Midbrain (tissue), 1 donor: ENCODE measurements at places on chromosomes 4 and X.

GRCh38 chr4:88606832-88607231, 14.6 kb downstream of the HERC3 start:
- no peak for DNase-seq

- no peak for DNase-seq
These were observed 67.2 kb upstream of the CAMK2D start for GRCh38 chr4:113828702-113829101.

GRCh38 chrX:108250654-108251579, 159.3 kb downstream of the ATG4A start:
- DNase-seq: no peak

- no peak for DNase-seq
These were observed 155.1 kb downstream of the NR3C2 start for GRCh38 chr4:148287111-148287510.

DNA sequence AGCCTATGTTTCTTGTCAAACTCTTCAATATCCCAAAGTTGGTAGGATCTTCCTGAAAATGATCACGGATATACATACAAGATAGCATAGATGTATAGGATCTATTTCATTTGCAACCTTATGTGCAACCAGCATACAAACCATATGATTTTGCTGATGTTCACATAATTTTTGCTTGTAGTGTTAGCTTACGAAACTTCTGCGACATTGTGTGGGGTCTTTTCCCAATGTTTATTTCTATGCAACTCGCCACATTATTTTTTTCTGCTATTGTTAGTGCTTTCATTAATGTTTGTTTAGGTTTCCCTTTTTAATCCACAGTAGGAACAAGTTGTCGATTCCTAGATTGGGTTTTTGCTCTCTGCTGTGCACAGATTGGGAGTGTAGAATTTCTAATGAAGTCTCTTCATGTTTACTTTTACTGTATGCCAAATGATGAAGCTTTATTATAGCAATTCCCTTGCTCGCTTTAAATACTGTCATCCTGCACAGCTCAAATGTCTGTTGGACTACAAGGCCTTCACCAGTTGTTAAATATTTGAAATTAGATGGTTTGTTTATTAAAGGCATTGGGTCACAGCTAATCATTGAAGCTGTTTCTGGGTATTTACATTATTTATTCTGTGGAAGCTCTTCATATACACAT, 257.6 kb upstream of the PCDH7 start:
- DNase-seq: no peak

- DNase-seq: no peak
These were observed 6.9 kb downstream of the CYTL1 start for GRCh38 chr4:5012244-5012898.

DNA sequence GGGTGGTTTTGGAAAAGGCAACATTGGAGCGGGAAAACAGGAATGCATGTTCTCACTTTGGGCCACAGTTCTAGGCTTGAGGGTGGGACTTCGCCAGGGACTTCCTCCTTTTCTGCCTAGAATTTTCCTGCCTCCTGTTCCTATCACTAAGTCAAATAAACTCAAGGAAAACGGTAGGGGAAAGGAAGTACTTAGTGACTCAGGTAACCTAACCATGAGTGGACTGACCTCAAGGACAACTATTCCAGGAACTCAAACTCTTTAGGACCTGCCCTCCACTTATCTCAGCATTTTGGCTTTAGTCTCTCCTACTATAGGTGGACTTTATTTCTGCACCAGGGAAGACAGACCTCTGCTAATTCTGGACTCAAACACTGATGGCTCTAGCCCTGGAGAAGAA, 281.7 kb downstream of the ZNF674 start:
- no peak for DNase-seq

DNA sequence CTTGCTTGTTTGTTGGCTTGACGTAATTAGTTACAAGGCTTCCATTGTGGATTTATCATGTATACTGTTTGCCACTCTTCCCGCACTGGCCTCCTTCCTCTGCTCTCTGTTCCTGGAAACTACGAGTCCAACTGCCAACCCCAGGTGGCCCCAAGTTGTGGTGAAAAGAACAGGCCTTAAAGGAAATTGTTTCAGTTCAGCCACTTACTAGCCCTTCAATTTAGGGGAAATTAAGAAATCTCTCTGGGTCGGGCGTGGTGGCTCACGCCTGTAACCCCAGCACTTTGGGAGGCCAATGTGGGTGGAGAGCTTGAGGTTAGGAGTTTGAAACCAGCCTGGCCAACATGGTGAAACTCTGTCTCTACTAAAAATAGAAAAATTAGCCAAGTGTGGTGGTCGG, 28.0 kb downstream of the RBM47 start:
- no peak for DNase-seq

DNA sequence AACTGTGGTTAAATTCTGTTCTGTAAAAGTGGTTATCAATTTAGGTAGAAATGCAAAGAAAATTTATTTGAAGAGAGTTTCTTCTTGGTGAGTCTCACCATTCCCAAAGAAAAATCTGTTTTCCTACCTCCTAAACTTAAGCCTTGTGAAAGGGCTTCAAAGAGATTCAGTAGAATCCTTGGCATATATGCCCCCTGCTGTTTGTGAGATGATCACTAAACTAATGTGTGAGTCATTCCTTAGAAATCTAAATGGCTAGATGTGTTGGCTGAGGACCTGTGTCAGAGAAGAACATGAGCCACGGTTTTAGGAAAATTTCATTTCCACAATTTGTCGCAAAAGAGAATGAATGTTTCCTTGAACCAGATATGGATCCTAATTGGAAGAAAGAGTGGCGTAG, 260.9 kb downstream of the SLC7A11 start:
- no peak for DNase-seq

DNA sequence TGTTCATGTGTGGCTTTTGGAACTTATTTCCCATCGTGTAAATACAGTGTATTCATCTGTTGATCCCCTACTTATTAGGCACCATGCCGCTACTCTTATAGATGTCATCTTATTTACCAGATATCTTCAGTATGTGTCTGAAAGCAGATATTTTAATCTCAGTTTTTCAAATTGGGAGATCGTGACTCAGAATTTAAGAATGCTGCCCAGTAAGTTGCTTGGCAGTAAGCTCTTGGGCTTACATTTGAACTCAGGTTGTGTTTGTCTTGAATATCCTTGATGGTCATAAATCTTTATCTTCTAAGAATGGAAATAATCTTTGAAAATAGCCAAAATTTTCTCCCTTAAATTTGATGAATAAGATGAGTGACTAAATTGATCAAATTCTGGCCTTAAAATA, 45.9 kb upstream of the RPA4 start:
- DNase-seq: no peak

GRCh38 chrX:49956313-49956712, 33.9 kb downstream of the CLCN5 start:
- DNase-seq: no peak

GRCh38 chrX:1450361-1451161, 2.1 kb downstream of the ASMTL start:
- DNase-seq: no peak

DNA sequence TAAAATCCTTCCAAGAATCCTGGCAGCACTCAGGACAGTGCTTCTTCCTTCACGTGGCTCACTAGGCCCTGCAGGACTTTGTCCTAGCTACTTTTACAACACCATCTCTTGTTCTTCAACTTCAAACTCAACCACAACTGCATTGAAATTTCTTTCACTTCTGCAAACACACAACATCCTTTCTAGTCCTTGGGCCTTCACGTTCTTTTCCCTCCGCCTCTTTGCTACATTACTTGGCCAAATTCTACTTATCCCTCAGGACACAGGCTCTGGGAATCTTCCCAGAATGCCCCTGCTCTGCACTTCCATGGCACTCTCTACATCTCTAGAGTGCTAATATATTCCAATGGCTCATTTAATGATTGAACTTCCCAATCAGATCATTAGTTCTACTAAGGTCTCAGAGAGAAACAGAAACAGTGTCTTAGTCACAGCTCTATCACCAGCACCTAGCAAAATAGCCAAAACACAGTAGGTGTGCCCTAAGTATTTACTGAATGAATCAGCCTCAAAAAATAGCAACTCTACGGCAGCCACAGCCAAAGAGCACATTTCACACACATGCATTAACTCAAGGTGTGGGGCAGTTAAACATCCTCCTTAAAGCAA, 73.3 kb downstream of the MANBA start:
- DNase-seq: no peak

GRCh38 chr4:110452546-110452945, 23.4 kb upstream of the ENPEP start:
- no peak for DNase-seq

DNA sequence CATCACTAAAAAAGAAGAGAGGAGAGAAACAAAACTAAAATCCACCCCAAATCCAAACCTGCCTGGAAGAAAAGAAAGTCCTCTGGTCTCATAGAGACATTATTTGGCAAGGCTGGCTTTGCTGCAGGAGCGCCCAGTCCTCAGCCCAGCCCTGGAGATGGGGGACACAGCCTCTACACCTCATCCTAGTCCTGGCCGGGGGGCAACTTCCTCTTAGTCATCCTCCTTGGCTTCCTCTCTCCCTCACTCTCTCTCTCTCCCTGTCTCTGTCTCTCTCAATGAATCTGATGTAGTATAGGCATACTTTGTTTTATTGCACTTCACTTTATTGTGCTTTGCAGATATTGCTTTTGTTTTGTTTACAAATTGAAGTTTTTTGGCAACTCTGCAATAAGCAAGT, 55.8 kb upstream of the MAGEB10 start:
- DNase-seq: no peak

DNA sequence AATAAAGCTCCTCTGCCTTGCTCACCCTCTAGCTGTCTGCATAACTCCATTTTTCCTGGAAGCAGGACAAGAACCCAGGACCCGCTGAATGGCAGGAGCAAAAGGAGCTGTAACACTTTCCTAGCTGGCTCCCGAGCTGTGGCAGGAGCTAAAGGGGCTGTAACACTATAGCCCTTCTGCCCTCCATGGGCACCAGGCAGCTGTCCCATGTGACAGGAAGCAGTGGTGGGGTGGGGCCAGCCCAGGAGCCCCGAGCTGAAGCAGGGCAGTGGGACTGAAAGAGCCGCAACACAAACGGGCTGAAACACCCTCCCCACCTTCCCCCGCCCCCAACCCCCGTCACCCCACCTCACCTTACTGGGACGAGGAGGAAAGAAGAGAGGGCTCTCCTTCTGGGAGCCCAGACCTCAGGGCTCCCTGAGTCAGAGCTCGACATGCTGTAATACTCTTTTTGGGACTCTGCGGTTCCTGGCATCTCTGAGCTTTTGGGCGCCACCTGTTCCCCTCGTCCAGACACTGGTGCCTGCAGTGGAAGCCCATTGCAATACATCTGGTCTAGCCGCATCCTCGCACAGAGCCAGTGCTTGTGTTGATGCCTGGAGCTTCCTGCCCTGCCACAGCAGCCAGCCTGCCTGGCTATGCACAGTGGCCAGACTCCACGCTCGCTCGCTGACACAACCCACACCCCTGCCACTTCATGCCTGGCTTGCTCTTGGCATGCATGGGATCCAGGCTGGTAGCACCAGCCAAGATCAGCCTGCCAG, 39.4 kb downstream of the PPM1K start:
- DNase-seq: no peak
